NCI-H460 (cell line): ENCODE measurements at places on chromosomes 5 and 9.

- no peak for DNase-seq
Observed at GRCh38 chr5:99605904-99606303, 677.1 kb upstream of the CHD1 start.

DNA sequence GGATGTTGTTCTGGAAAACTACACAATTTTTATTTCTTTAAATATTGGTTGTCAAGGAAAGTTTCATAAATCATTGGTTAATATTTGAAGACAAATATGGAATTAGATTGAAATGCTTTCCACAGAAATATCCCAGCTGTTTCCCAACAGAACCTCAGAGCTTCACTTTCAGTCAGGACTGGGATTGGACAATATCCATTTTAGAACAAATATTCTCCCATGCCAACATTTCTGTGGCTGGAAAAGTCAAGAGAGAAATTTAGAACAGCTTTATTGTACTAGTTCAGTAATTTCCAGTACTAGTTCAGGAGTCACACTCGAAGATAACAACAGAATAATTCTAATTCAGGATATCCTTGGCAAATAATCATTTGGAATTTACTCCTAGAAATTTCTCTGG is 116.1 kb upstream of the TUT7 start:
- DNase-seq = no peak

- no peak for DNase-seq
Observed at GRCh38 chr9:17191082-17191481, 56.2 kb downstream of the CNTLN start.

DNA sequence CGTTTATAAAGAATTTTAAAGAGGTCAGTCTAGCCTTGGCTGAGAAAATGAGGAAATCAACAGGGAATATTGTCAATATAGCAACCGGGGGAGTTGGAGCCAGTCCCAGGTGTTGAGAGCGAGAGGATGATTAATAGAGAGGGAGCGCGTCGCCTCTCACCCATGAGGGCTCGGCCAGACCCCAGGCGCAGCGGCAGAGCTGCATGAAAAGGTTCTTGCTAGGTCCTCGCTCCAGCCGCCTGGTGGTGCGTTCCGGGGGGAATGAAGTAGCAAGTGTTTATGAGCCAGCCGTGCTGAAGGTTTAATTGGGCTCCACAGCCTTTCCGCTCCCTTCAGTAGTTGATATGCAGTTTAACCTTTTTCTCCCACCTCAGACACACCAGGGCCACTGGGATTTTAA is 167.3 kb upstream of the IRX1 start:
- no peak for DNase-seq

GRCh38 chr9:99231711-99232110 is 9.6 kb downstream of the SEC61B start:
- peak; percentile 19 for DNase-seq

- DNase-seq = no peak
Observed at GRCh38 chr9:136525841-136526499, 19.9 kb downstream of the NOTCH1 start.

DNA sequence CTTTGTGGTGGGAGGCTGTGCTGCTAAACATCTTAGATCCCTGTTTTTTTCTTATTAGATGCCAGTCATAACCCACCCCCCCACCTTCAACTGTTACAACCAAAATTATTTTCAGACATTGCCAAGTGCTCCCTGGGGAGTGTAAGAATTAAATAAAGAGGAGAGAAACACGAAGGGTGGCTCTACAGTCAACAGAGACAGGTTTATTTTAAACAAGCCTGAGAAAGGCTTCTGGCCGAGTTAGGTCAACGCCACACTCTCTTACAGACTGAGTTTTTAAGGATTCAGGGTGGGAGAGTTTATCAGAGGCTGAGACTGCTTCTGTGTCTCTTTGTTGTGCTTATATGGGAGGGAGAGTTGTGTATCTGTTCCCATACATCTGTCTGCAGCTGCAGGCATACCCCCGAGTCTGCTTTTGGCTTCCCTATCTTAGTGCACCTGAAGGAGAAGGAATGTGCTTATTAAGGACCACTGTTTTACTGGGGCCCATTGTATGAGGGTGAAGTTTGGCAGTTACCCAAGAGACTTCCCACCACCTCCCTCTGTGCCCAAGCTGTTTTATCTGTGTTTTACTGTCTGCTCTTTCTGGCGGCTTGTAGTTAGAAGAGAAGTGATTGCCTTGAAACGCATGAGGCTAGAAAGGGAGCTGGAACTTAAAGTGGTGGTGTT is 11.4 kb upstream of the GDA start:
- DNase-seq = no peak

DNA sequence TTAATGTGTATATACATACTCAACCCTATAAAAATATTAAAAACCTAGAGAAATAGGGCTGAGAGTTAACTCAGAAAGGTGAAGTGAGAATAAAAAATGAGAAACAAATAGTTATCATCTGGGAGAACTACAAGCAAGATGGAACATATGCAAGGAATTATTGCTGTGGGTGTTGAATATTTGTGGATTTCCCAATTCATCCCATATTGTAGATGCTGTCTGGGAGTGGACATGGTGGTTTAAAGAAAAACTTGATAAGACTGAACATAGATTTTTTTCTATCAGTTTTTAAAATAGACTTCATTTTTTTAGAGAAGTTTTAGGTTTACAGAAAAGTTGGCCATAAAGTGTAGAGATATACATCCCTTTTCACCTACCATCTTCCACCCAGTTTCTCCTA is 263.5 kb downstream of the SPATA31D1 start:
- DNase-seq = no peak

DNA sequence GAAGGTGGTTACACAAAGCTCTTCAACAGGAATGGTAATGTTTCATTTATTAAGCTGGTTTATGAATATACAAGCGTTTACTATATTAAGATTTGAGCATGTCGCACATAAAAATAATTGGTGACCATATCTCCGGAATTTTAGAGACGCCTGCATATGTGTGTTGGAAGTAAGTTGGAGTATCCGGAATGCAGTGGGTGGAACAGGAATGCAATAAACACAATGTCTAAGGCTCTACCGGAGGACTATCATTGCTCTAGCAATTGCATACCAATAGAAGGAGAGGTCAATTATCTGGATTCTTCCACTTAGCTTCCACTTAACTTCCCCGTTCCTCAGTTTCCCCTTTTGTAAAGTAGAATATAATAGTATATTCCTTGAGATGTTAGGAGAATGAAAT is 1.1 kb upstream of the CEP78 start:
- no peak for DNase-seq

GRCh38 chr5:137724251-137724650 is 11.6 kb downstream of the KLHL3 start:
- no peak for DNase-seq

- DNase-seq = no peak
Observed at GRCh38 chr5:50550267-50550666, 109.2 kb upstream of the EMB start.

- DNase-seq = no peak
Observed at GRCh38 chr5:168827636-168828035, 248.5 kb upstream of the PANK3 start.

- DNase-seq = no peak
Observed at GRCh38 chr5:114360816-114361723, 800 bp upstream of the KCNN2 start.

DNA sequence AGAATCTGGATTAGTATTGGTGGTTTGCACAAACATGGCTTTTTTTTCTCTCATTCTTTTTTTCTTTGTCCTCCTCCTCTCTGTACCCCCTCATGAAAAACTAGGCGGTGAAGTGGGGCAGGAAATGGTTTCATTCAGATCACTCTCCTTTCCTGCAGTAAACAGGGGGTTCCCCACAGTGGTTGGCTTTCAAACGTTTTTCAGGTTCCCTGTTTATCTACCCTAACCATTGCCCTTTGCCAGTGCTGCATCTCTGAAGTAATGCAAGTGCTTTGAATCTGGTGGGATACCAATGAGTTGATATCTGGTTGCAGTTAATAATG is 29.8 kb downstream of the NR4A3 start:
- no peak for DNase-seq
